Vagina (tissue), 2 donors: ENCODE measurements at places on chromosomes 7 and 10. TPM values are rescaled to one million over a fixed set of nuclear protein-coding genes. Genes with fewer than 3 reads are reported as not detected.
A peak's percentile ranks its signal among the peaks of the same experiment; 100 is the strongest.

Gene HOXA7
- 23.8 TPM for total RNA-seq

Gene ALDH18A1
- 21.4 TPM for total RNA-seq

Gene ZNF488
- not detected for total RNA-seq

Gene BMPR1A
- total RNA-seq: 33.1 TPM

Gene TRIP6
- 52.1 TPM for total RNA-seq

Gene MYO3A
- 0.25 TPM for total RNA-seq

Gene NUTM2E
- not detected for total RNA-seq

Gene PODXL
- total RNA-seq: 26.0 TPM

Gene FAM241B
- total RNA-seq: 0.98 TPM

Gene BET1
- total RNA-seq: 22.1 TPM

- no peak for DNase-seq
These were observed 552.7 kb downstream of the DNAJB6 start for GRCh38 chr7:157889480-157889879.

DNA sequence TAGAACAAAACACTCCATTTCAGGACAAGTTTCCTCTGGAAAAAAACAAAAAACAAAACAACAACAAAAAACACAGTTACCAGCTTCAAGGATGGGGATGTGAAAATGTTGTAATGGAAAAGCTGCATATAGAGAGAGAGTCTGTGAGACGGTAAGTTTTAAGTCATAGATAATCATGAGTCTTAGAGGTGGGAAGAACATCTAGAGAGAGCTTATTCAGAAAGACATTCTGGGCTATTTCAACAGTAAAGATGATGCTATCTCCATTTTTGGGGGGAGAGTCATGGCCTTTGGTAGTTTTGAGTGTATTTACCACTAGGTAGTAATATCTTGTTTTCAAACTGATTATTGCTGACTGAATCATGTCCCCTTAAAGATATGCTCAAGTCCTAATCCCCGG is 23.3 kb upstream of the INPP5F start:
- no peak for DNase-seq

- DNase-seq: no peak
These were observed 39.6 kb upstream of the INHBA start for GRCh38 chr7:41742401-41743020.

GRCh38 chr10:474946-475345 is 214.5 kb downstream of the DIP2C start:
- no peak for DNase-seq

GRCh38 chr7:1994931-1995330 is 237.8 kb downstream of the MAD1L1 start:
- no peak for DNase-seq

GRCh38 chr10:89307269-89307577 is 5.4 kb downstream of the IFIT2 start:
- no peak for DNase-seq

GRCh38 chr10:42802876-42803275 is 20.3 kb downstream of the BMS1 start:
- no peak for DNase-seq

DNA sequence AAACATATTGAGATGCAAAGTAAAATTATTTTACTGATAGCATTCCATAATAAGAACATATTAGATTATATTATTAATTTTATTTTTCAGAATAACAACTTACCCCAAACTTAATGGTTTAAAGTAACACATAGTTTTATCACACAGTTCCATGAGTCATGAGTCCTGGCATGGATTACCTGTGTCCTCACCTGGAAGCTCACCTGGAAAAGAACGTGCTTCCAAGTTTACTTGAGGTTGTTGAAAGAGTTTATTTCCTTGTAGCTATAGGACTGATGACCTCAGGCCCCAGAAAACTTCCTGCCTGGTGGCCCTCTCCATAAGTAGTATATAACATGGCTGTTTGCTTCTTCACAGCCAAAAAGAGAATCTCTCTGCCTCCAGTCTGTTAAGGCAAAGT is 254.6 kb downstream of the TFEC start:
- DNase-seq: no peak

- no peak for DNase-seq
These were observed 131.1 kb downstream of the KCND2 start for GRCh38 chr7:120404042-120404441.

DNA sequence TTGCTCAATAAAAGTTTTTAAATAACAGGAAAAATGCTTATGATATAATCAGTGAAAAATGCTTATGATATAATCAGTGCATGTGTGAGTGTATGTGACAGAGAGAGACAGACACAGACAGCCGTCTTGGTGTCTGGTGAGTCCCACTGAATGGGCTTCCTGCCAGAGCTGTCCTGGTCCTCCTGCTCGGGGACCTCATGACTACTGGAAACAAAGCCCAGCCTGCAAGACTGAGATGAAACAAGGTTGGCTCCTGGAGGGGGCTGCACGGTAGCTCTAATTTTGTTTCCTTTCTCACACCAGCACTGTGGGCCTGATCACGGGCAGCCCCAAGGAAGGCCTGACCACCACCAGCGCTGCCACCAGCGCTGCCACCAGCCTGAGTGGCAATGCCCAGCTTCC is 57.3 kb downstream of the NRP1 start:
- no peak for DNase-seq

DNA sequence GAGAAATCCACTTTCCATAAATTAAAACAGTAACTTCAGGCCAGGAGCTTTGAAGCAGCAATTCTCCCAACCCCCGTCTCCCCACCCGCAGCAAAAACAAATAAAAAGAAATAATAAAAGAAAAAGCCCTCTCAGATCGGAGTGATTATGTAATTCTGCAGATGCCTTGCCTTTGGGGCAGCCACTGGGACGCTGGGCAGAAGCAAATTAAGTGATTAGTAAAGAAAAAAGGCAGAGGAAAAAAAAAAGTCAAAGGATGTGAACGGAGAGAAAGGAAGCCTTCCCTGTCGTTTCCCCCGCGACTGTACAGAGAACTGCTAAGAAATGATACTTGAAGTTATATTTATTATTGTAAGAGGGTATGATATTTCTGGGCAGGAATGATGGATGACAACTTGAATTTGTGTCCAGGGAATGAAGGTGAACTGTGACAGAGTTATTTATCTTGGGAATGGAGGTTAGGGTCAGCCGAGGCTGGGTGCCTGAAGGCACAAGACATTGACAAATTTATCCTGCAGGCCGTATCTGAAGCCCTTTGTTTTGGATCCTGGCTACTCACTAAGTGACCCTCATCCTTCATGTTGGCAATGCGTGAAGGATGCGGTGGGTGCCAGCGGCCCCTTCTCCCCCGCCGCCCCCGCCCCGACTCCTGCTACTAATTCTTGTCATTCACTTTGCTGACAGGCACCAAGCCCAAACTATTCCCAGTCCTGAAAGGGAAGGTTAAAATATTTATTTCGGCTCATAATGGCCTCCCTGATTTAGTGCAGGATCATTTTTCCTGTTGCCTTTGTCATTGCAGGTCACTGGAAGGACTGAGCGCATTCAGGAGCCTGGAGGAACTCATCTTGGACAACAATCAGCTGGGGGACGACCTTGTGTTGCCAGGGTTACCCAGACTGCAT is 604.0 kb downstream of the LRMDA start:
- DNase-seq: no peak

- DNase-seq: no peak
These were observed 8.4 kb upstream of the LYZL2 start for GRCh38 chr10:30637881-30638467.

GRCh38 chr10:68871105-68871711 is 29.9 kb upstream of the DDX50 start:
- DNase-seq: no peak

DNA sequence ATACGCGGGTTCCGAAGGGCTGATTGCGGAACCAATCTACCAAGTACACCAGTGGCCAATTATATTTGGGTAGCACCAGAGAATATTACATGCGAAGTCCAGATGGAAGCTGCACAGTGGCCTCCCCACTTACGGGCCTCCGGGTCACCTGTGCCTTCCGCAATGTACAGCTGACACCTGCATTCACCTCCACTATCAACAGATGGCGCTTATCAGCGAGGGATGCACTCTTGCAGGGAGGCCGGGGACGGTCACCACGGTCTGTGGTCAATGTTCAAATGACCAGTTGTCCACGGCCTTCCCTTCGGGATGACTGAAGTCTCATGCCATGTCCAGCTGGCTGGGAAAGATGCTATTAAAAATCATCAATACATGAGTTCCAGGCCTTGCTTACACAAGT is 47.6 kb downstream of the SLIT1 start:
- no peak for DNase-seq

- DNase-seq: no peak
These were observed 149.2 kb downstream of the CACNA2D1 start for GRCh38 chr7:82294382-82294784.

GRCh38 chr10:108132303-108132702 is 967.8 kb upstream of the SORCS1 start:
- DNase-seq: no peak

- DNase-seq: no peak
These were observed 23.2 kb downstream of the CREB3L2 start for GRCh38 chr7:137978464-137979237.

GRCh38 chr7:153470004-153470671 is 582.1 kb upstream of the DPP6 start:
- DNase-seq: no peak

DNA sequence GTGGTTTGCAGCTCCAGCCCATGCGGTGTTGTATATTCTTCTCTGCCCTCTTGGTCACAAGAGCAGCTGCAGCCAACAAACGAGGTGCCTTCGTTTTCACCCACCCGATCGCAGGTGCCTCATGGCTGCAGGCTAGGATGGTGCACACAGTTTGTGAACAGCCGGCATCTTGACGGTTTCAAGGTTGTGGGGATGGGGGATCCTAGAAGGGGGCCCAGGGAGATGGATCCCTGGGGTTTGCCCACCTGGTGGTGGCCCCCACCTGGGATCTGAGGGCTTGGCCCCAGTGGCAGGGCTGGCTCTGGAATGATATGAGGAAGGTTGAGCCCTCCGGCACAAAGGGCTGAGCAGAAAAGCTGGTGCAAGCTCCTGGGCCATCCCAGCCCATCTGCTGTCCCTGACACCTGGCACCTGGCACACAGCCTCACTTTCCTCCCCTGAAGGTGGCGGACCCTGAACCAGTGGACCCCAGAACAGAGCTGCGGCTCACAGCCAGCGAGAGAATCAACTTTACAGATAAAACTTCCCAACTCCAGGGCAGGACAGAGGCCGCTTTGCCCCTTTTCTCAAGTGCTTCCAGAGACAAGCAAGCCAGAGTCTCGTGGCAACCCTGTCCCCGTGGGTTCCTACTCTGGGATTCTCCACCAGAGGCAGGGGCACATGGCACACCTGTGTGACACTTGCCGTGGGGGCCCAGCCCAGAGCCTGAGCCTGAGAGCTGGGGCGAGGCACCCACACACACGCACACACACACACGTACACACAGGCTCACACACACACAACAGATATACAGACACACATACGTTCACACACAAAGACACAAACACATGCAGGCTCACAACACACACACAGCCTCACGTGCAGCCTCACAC is 177.3 kb upstream of the PPP2R2D start:
- DNase-seq: peak; percentile 87

GRCh38 chr7:93231259-93231658 is 907 bp upstream of the VPS50 start:
- no peak for DNase-seq

- no peak for DNase-seq
These were observed 10.0 kb upstream of the CHCHD1 start for GRCh38 chr10:73771722-73772280.

GRCh38 chr7:44145479-44145968 is 4.4 kb upstream of the MYL7 start:
- DNase-seq: no peak

GRCh38 chr10:84156768-84157167 is 16.8 kb upstream of the GPR15LG start:
- no peak for DNase-seq

DNA sequence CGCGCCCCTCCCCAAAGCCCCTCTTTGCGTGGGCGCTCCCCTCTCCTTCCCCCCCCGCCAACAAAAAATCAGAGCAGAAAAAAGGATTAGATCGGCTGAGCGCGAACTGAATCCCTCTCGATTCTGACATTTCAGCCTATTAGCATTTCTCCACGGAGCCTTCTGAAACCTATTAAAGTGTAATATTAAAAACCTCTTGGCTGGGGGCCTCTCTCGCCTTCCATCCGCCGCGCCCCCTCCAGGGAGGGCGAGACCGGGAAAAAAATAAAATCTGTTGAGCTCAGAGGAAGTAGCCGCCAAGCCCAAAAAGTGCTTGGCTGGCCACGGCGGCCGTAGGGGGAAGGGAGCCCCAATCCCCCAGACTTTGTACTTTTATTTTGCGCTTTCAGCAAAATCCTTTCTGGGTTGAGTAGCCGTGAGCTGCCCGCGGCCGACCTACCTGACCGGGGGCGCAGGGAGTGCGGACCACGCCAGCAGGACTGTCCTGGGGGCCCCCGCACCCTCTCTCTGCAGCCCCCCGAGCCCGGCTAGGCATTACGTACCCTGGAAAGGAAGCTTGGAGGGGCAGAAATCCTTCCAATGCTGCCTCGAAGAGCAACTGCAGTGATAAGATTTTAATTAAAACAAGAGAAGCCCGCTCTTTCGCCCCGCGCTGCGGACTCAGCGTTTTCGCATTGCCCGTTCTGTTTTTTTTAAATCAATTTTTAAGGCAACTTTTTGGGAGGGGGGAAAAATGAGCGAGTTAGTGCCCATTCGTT is 1.3 kb upstream of the TNRC18 start:
- no peak for DNase-seq

- DNase-seq: no peak
These were observed 43.0 kb upstream of the IMMP2L start for GRCh38 chr7:111605246-111605645.

DNA sequence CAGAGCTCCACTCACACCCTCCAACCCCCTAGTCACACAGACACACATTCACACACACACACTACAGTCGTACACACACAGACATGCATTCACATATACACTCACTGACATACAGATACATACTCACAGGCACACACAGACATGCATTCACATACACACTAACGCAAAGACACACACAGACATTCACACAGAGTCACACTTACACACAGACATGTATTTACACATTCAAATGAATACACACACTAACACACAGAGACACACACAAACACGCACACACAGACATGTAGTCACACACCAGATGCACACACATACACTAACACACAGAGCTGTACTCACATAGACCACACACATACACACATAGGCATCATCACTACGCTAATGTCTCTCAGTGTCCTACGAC is 58.0 kb upstream of the MYL10 start:
- DNase-seq: no peak

GRCh38 chr7:147305827-147306226 is 1189.2 kb downstream of the CNTNAP2 start:
- DNase-seq: no peak

DNA sequence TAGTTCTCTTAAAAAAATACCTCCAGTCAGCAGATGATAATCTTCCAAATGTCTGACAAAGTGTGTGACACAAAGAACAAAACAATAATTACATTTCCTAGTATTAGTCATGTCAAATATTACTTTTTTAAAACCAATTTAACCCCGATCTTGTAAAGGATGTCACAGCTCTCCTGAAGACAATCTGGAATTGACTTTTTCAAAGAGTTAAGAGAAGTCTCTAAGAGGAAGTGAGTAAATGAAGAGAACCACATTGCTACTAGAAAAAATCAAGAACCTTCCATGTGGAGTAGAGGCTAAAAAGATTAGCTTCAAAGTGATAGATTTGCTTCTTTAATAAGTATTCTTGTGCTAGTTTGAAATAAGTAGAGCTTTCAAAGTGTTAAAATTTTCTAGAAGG is 218.2 kb upstream of the IMMP2L start:
- no peak for DNase-seq

- no peak for DNase-seq
These were observed 1.0 kb downstream of the ACSL5 start for GRCh38 chr10:112374724-112375541.

GRCh38 chr7:158729646-158730382 is 25.2 kb upstream of the NCAPG2 start:
- no peak for DNase-seq
